Activated T-helper 1 cell treated with anti-CD3 and anti-CD28 coated beads, Interleukin-2, amount 50 U/mL, for 16 hours (primary cell): ENCODE measurements at places on chromosomes 6 and 20.

- no peak for DNase-seq
Observed at GRCh38 chr6:167678102-167679101, 148.3 kb upstream of the AFDN start.

GRCh38 chr6:124947971-124948451, 14.2 kb upstream of the RNF217 start:
- no peak for DNase-seq

GRCh38 chr20:56801971-56802755, 173.1 kb downstream of the TFAP2C start:
- DNase-seq = no peak

- no peak for DNase-seq
Observed at GRCh38 chr20:57621421-57622200, 1.4 kb upstream of the ZBP1 start.

DNA sequence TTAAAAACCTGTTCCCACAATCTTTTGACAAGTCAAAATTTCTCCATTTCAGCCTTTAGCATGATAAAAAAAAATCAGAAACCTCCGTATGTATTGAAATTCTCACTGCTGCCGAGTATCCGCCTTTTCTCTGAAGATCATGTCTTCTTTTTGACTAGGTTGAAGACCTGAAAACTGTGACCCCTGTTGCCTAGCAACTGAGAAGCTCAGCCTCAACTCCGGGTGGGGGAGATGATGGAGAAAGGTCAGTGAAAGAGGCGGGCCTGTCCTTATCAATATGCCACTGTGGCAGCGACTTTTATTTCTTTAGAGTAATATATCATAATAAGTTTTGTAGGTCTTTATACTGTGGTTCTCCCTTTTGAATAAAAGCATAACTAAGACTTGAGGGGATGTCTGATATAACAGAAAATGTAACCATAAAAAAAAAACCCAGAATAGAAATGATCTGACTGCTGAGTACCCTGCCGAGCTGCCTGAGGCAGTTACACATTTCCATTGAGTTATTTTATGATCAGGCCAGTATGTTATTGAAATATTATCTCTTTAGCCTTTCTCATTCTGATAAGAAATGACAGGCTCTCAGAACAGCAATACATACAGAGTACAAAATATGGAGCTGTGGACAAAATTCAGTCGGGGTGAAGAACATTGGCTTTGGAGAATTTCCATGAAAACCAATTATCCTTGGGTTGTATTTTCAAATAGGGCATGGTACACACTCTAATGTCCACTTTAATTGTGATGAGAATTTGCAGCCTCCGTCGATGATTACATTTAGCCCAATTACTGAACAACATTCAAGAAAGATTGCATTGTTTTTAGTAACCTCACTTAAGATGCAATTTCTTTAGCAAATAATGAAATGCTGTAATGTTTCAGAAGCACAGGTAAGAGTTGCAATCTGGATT, 136.7 kb upstream of the EEF1E1 start:
- no peak for DNase-seq

DNA sequence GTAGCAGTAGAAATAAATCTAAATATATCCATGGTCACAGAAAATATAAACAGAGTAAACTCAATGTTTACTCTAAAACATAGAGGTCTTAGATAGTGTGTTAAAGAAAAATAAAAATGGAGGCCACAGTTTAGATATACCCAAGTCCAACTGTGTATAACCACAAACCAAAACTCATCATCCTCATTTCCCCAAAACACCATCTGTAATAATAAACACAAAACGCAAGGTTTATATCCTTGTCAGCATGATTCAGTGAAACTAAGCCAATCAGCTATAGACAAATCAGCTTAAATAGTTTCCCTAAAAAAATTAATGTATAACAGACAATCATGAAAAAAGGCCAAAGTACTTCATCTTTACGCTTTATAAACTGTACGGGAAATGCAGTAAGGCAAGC, 2.7 kb upstream of the HACE1 start:
- no peak for DNase-seq

DNA sequence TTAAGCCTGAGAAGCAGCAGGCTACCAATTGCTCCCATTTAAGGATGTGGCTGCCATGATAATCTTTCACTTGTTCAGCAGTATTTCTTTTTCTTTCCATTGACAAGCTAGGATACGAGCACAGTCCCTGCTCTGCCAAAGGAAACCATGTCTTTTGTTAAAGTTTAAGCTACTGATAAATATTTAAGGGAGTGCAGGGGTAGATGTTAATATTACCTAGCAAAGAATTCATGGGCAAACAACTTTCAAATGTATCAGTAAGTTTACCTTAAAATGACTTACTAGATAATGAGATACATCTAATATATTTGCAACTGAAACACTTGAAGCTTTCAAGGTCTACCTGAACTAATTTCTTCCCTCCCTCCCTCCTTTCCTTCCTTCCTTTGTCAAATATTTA, 77.3 kb downstream of the OPN5 start:
- no peak for DNase-seq

GRCh38 chr6:13305791-13306190, 22.5 kb downstream of the TBC1D7 start:
- DNase-seq = no peak

DNA sequence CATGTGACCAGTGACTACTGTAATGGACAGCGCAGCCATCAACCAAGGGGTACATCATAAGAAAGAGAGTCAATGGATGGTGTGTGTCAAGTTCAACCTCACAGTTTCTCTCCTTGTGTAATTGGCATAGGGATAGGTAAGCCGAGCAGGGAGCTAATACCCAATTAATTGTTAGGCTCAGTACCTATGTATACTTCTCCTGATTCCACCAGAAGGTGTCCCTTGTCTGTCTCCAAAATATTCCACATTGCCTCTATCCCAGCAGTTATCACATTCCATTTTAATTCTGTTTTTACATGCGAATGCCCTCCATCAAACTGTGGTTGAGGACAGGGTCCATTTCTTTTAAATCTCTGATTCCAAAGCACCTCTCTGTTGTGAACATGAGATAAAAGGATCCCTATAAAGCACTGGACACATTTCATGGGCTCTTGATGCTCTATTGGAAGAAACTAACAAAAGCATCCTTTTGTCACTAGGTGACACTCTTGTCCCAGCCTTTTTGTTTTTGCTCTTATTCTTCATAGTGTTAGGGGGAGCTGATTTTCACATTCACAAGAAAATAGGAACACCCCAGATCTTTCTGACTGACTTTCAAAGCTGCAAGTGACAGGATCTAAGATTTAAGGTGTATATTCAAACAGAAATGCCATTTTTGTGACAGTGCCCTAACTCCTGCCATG, 38.9 kb downstream of the FBXO9 start:
- no peak for DNase-seq

DNA sequence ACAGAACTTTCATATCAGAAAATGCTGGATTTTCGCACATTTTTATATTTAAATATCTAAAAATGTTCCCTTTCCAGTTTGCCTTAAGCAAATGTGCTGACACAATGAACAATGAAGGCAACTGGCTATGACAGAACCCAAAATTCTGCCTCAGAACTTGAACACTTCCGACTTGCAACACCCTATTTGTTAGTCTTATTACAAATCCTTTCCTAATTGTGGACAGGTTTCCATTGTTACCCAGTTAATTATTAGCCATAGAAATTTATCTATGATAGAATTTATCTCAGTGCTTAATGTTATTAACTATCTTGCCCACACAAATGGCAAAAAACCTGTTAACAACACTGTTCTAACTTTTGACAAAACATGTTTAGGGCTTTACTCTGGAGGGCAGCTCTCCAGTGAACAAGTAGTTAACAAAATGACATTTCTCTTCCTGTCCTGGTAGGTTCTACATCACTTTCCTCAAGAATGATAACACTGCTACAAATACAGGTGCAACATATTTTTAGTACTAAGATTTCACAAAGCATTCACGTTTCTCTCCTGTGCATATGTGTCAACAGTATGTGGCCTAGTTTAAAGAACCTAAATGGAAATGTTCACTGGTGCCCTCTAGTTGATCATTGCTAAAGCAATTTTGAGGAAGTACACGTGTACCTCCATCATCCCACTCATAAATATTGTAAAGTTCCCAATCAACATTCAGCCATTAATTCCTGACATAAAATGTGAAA, 58.4 kb downstream of the HIVEP2 start:
- DNase-seq = no peak

GRCh38 chr6:30037182-30037788, 23.8 kb upstream of the POLR1H start:
- no peak for DNase-seq

- no peak for DNase-seq
Observed at GRCh38 chr6:30688569-30688968, 2.1 kb upstream of the PPP1R18 start.

DNA sequence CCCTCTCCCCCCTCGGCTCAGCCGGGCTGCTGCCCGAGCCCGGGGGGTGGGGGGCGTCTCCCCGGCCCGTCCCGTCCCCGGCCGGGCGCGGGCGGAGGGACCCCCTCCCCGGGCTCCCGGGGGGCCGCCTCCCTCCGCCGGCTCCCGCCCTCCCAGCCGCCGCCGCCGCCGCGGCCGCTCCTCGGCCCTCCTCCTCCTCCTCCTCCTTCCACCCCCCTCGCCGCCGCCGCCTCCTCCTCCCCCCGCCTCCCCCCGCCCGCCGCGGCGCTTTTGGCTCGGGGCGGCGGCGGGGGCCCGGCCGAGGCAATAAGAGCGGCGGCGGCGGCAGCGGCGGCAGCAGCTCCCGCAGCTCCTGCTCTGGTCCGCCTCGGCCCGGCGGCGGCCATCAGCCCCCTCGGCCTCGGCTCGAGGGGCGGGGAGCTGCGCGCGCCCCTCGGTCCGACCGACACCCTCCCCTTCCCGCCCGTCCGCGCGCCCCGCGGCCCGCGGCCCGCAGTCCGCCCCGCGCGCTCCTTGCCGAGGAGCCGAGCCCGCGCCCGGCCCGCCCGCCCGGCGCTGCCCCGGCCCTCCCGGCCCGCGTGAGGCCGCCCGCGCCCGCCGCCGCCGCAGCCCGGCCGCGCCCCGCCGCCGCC, 38.7 kb downstream of the GNAS start:
- peak; percentile 59 for DNase-seq

- no peak for DNase-seq
Observed at GRCh38 chr20:10549511-10549910, 114.4 kb downstream of the SLX4IP start.

DNA sequence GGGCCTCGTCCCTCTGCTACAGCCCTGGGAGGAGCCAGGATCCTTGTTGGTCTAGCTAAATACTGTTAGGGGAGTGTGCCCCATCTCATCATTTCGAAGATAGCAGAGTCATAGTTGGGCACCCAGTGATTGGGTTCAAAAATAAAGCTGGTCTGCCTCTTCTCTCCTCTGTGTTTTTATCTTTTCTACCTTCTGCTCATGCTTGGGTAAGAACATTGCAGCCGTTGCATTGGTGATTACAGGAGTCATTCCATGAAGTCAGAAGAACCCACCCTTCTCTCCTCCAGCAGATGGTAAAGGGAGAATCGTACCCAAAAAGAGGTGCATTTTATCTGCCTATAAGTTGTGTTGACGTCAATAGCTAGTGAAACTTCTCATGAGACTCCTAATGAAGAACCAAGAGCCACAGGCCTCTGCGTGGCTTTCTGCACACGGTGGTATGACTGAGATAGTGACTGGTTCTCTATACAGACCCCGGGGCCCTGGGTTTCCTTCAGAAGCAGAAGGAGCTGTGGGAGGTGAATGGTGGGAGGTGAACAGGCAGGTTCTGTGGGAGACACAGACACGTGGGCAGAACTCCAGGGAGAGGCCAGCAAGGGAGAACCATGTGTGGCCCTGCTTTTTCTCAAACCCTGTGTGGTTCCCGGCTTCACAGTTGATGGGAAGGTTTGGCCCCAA, 5.7 kb upstream of the FAM209A start:
- no peak for DNase-seq

DNA sequence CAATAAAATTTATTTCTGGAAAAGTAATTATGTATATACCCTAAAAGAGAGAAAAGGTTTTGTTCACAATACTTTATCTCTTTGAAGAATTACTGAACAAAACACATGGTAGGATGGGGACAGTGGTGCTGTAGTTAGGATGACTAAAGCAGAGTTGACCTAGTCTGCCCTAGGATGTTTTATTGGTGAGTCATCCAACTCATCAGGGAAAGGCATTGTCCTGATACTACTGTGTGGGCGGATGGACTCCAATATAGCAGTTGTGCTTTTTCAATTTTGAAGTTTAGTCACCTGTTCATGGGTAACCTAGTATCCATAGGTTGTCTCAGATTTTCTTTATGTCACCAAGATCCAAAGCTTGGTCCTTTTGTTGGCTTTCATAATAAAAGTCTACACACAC, 53.3 kb upstream of the EYS start:
- no peak for DNase-seq

DNA sequence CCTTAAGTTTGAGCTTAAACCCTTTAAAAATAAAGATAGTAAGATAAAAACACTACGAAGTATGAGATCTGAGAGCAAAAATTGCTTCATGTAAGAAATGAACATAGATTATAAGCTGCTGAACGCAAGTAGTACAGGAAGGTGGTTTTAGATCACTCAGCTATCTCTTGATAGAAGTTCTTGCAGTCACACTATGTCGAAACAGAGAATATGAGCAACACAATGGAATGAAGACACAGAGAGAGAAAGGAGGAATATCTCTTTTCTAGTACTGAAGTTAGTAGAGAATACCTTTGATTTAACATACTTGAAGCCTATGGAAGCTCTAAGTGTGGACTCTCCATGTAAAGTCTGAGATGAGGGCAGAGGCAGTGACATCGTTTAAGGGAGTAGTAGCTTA, 162.7 kb downstream of the CDK19 start:
- no peak for DNase-seq

GRCh38 chr6:147825848-147826247, 317.4 kb downstream of the SAMD5 start:
- no peak for DNase-seq

- DNase-seq = no peak
Observed at GRCh38 chr20:41359541-41360011, 7.0 kb downstream of the EMILIN3 start.

DNA sequence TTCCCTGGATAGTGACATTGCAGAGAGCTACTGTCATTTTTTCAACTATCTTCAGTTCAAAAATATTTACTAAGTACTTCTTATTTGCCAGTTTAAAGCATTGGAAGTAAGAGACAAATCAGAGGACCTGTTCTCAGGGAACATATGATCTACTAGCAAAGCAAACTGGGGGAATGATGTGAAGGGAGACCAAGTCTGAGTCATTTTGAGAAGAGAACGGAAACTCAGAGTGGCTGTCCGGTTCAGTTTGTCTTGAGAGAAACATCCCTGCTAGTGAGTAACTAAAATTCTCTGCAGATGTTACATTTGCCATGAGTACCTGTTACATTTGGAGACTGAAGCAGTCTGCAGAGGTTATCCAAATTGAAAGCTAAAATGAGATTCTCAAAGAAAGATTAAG, 118.3 kb downstream of the KCNQ5 start:
- DNase-seq = no peak
